ENCODE measurements at places on chromosomes 3 and 15.

DNA sequence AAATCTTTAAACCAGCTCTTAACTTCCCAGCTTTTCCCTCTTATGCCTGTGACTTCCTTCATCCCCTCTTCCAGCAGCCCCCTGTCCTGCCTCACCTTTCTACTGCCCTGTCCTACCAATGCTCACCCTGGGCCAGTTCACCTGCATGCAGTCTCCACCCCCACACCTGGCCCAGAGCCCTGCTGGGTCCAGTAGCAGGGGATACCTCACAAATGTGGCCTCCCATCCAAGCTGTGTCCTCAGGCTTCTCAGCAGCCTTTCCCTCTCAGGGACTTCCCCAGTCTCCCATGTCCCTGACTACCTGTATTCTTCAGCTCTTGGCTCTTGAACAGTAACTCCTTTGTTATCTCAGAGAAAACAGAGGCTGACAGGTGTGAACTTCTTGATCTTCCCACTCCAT, 503.2 kb downstream of the MFSD1 start:
- no peak for DNase-seq

- no peak for DNase-seq
Measured at GRCh38 chr3:159540882-159541495, 447.6 kb upstream of the IL12A start.

- DNase-seq, result no peak
Measured at GRCh38 chr3:156606729-156607128, 51.8 kb upstream of the SSR3 start.

GRCh38 chr15:84889313-84889990, 5.0 kb downstream of the SLC28A1 start:
- DNase-seq, result no peak

GRCh38 chr15:25493823-25494526, 55.2 kb upstream of the UBE3A start:
- DNase-seq, result no peak
